ENCODE measurements at places on chromosomes 1 and 21. TPM values are rescaled to one million over a fixed set of nuclear protein-coding genes. Genes with fewer than 3 reads are reported as not detected.

GRCh38 chr21:45080232-45080631 lies 5.9 kb downstream of the ADARB1 start:
- no peaks in the 10 kb centered on the region for H3K36me3 ChIP-seq
- no peaks in the 10 kb centered on the region for H3K27me3 ChIP-seq
- no peak for DNase-seq

DNA sequence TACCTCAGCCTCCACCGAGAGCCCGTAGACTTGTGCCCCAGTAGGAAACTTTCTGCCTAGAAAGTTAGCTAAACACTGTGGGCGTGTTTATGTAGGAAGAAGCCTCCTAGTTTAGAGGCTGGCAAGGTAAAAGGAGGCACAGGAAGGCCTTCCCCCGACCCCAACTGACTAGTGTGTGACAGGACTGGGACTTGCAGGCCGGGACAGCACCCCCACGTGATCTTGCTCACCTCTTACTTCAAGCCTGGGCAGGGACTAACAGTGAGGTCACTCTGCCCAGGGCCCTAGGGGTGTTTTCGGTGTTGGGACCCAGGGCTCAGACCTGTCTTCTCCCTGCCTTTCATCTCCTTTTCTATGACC lies 392 bp upstream of the TAGLN2 start:
- peak overlapping the region; percentile 79 for H3K4me3 ChIP-seq
- DNase-seq = no peak
- no peaks in the 10 kb centered on the region for H3K27me3 ChIP-seq
- peaks cover 9% of the 10 kb centered on the region for H3K36me3 ChIP-seq
- peak overlapping the region; percentile 94 for H3K27ac ChIP-seq

DNA sequence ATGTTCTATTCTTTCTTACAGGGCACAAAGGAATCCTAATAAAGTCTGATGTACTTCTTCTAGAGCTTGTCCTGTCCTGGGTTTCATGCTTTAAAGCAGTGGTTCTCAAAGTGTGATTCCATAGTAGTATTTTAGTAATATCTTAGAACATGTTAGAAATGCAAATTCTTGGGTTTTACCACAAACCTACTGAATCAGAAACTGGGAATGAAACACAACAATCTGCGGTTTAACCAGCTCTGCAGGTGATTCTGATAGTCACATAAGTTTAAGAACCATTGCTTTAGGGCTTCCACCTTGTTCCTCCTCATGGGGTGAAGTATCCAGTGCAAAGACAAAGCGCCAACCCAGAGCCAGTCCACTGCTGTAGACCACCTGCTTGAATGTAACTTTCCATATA lies 41.1 kb downstream of the NGF start:
- no peak overlapping the region for H3K27ac ChIP-seq
- H3K36me3 ChIP-seq = no peaks in the 10 kb centered on the region
- peaks cover 7% of the 10 kb centered on the region for H3K4me1 ChIP-seq
- no peaks in the 10 kb centered on the region for H3K27me3 ChIP-seq

DNA sequence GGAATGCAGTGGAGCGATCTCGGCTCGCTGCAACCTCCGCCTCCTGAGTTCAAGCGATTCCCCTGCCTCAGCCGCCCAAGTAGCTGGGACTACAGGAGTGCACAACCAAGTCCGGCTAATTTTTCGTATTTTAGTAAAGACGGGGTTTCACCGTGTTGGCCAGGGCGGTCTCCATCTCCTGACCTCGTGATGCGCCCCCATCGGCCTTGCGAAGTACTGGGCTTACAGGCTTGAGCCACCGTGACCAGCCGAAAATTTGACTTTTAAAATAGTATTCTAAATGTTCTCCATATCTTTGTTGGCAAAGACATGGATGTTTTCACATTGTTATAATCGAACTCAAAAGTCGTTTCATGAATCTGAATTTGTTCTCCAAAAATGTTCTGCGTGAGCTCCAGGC lies 36.7 kb upstream of the SMYD2 start:
- no peak overlapping the region for H3K4me3 ChIP-seq
- DNase-seq = no peak
- H3K36me3 ChIP-seq = no peaks in the 10 kb centered on the region

Gene AZIN2
- 4.5 TPM for total RNA-seq

- no peak overlapping the region for H3K27ac ChIP-seq
- H3K27me3 ChIP-seq = no peaks in the 10 kb centered on the region
- no peak for DNase-seq
Observed at GRCh38 chr21:25708467-25709065, 26.1 kb downstream of the ATP5PF start.

Gene CELA3B
- total RNA-seq = not detected

Gene NUP133
- 24.5 TPM for total RNA-seq

- no peak overlapping the region for H3K4me3 ChIP-seq
- no peak overlapping the region for H3K27ac ChIP-seq
- no peaks in the 10 kb centered on the region for H3K27me3 ChIP-seq
- no peaks in the 10 kb centered on the region for H3K4me1 ChIP-seq
- H3K36me3 ChIP-seq = no peaks in the 10 kb centered on the region
- DNase-seq = no peak
Observed at GRCh38 chr1:242133796-242134195, 134.9 kb upstream of the MAP1LC3C start.

DNA sequence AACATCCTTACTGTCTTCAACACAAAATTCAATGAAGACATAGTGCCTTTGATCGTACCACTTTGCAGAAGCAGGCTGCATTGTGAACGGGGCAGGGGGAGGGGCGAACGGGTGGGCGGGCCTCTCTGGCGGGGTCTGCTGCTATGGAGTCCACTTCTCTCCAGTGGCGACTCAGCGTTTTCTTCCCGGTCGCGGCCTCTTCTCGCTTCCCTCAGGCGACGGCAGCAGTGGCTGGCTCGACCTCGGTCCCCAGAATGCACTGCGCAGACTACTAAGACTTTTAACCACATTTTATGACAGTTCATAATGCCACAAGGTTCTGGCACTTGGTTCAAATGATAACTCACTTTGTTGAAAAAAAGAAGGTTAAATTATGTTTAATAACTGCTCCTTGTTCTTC lies 21.2 kb downstream of the GBP2 start:
- DNase-seq = no peak
- no peaks in the 10 kb centered on the region for H3K27me3 ChIP-seq
- no peaks in the 10 kb centered on the region for H3K4me1 ChIP-seq
- peaks cover 50% of the 10 kb centered on the region for H3K36me3 ChIP-seq
- no peak overlapping the region for H3K27ac ChIP-seq
- no peak overlapping the region for H3K4me3 ChIP-seq

Gene HCRTR1
- total RNA-seq = 1.8 TPM

Gene SPRR4
- not detected for total RNA-seq

DNA sequence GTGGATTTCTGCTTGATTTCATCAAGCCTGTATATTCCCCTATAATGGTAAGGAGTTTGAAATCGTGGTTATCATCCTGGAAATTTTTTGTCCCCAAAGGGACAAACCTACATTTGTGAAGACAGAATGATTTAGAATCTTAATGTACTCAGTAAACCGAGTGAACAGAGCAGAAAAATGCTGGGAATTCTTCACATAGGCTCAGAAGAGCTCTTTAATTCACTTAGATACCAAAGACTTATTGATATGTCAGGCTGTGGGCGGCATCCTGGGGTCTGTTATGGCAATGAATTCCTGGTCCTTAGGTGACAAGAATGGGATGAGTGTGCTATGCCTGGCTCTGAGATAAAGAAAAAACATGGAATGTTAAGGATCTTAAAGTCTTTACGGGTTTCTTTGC lies 74.9 kb downstream of the ROR1 start:
- no peaks in the 10 kb centered on the region for H3K36me3 ChIP-seq
- no peak for DNase-seq
- no peaks in the 10 kb centered on the region for H3K4me1 ChIP-seq
- H3K27me3 ChIP-seq = no peaks in the 10 kb centered on the region

Gene SPATC1L
- total RNA-seq = 22.0 TPM

DNA sequence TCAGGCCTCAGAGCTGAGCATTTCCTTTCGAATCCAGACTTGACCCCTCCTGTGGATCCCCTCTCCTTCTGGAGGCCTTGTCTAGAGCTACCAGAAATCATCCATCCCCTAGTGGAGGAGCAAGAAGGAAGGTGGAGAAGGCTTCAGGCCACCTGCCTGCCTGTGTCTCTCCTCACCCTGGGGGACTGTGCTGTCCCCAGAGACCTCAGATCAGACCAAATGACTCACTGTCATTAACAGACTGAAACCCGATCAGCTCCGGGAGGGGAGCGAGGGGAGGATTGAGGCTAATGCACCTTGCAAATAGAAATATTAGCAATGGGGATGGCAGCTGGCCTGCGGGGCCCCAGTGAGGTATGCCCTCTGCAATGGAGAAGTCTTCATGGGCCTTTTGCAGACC lies 2.1 kb downstream of the MYBPH start:
- H3K27me3 ChIP-seq = no peaks in the 10 kb centered on the region
- H3K4me1 ChIP-seq = no peaks in the 10 kb centered on the region
- DNase-seq = no peak
- H3K4me3 ChIP-seq = no peak overlapping the region

GRCh38 chr1:169107603-169108208 lies 1.2 kb downstream of the ATP1B1 start:
- peak overlapping the region; percentile 90 for H3K27ac ChIP-seq
- H3K27me3 ChIP-seq = no peaks in the 10 kb centered on the region
- DNase-seq = no peak
- peaks cover 42% of the 10 kb centered on the region for H3K4me1 ChIP-seq
- H3K4me3 ChIP-seq = peak overlapping the region; percentile 97

DNA sequence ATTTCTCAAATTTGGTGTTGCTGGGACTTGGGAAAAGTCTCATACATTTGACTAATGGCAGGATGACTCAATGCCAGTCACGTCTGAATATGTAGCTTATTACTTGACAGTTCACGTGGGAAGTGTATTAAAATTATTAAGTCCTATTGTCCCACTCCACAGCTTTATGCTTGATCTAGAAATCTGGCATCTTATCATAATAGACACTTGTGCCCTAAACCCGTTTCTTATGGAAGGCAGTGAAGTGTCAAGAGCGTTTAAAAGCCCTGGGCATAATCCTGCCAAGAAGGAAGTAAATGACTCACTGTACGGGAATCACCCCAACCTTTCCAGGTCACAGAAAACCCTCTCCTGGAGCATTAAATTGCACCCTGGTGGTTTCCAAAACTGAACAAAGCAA lies 207.4 kb downstream of the APP start:
- H3K27me3 ChIP-seq = no peaks in the 10 kb centered on the region
- H3K36me3 ChIP-seq = peaks cover 14% of the 10 kb centered on the region
- H3K27ac ChIP-seq = no peak overlapping the region
- DNase-seq = no peak
- H3K4me1 ChIP-seq = peaks cover 10% of the 10 kb centered on the region

Gene USH2A
- under 0.01 TPM for total RNA-seq

DNA sequence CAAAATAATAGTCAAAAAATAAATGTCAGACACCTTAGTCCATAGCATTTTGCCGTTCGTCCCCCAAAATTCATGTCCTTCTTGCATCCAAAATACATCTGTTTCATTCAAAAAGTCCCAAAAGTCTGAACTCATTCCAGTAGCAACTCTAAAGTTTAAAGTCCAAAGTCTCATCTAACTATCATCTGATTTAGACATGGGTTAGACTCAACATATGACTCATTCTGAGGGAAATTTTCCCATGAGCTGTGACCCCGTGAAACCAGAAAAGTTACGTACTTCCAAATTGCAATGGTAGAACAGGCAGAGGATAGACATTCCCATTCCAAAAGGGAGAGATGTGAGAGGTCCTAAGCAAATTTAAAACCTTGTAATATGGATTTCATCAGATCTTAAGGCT lies 48.6 kb upstream of the CACHD1 start:
- no peak for DNase-seq
- H3K27me3 ChIP-seq = no peaks in the 10 kb centered on the region
- no peak overlapping the region for H3K27ac ChIP-seq
- H3K4me3 ChIP-seq = no peak overlapping the region
- H3K4me1 ChIP-seq = no peaks in the 10 kb centered on the region
- H3K36me3 ChIP-seq = no peaks in the 10 kb centered on the region

DNA sequence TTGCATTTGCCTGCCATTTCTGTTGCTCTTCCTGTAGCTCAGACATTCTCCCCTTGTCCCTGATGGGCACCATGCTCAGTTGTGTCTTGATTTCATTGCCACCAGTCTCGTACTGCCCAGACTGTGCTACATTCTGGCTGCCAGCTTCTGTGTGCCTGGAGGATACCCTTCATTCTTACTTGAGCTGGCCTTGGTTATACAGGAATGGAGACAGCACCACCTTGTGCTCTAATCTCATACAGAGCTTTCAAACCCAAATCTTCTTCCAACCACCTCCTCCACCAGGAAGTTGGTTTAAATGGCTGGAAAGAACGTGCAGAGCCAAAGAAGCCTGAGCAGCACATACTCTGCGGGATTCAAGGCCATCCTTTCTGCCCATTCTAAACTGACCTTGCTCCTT lies 165.3 kb downstream of the SLC35F3 start:
- H3K36me3 ChIP-seq = no peaks in the 10 kb centered on the region
- no peak overlapping the region for H3K27ac ChIP-seq
- DNase-seq = no peak
- no peak overlapping the region for H3K4me3 ChIP-seq
- no peaks in the 10 kb centered on the region for H3K27me3 ChIP-seq
- H3K4me1 ChIP-seq = no peaks in the 10 kb centered on the region

- H3K27me3 ChIP-seq = no peaks in the 10 kb centered on the region
- peak overlapping the region; percentile 69 for H3K4me3 ChIP-seq
- no peak for DNase-seq
- peaks cover 19% of the 10 kb centered on the region for H3K4me1 ChIP-seq
- peak overlapping the region; percentile 68 for H3K27ac ChIP-seq
- no peaks in the 10 kb centered on the region for H3K36me3 ChIP-seq
Observed at GRCh38 chr1:45499415-45499769, 481 bp downstream of the CCDC163 start.

Gene NBPF20
- 5.3 TPM for total RNA-seq

DNA sequence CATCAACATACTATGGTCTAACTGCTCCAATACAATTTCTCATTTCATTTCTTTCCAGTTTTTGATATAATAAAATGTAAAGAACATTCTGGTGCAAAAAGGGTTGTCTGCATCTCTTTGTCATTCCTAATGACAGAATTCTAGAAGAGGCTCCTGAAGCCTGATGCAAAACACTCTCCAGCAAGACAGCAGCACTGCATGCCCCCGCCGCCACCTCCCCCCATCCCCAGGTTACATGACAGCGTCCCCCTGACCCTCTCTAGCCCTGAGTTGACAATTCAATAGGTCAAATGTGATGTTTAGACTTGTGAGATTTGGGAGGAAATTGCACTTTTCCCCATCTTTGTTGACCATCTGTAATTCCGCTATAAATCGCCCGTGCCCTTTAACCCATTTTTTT lies 64.6 kb upstream of the C1orf21 start:
- no peak for DNase-seq
- H3K36me3 ChIP-seq = no peaks in the 10 kb centered on the region
- no peak overlapping the region for H3K4me3 ChIP-seq
- no peaks in the 10 kb centered on the region for H3K27me3 ChIP-seq
- H3K4me1 ChIP-seq = no peaks in the 10 kb centered on the region

Gene FCRL1
- total RNA-seq = not detected

- H3K27me3 ChIP-seq = no peaks in the 10 kb centered on the region
- peak overlapping the region; percentile 56 for H3K4me3 ChIP-seq
- peak; percentile 93 for DNase-seq
Observed at GRCh38 chr1:32612189-32612881, 38.0 kb downstream of the ZBTB8OS start.

Measured in esophagus muscularis mucosa (tissue), 4 donors.